Osteocyte (in vitro differentiated cells): ENCODE measurements at places on chromosomes 12 and 14. TPM values are rescaled to one million over a fixed set of nuclear protein-coding genes. Genes with fewer than 3 reads are reported as not detected.
A peak's percentile ranks its signal among the peaks of the same experiment; 100 is the strongest.

DNA sequence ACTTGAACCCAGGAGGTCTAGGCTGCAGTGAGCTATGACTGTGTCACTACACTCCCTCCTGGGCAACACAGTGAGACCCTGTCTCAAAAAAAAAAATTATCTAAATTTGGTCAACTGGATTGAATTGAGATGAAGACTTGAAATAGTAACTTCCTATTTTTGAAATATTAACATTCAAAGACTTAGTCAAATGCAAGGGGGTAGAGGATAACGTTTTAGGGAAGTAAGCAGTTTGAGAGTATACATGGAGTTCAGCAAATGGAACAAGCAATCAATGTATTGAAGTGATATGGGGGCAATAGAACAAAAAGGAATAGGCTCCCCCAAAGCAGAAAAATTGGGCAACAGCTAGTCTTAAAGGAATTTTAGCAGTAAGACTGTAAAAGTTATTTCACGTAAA, 4.6 kb upstream of the MFAP5 start:
- no peak overlapping the region for H3K4me3 ChIP-seq
- no peak overlapping the region for H3K27ac ChIP-seq
- H3K27me3 ChIP-seq: peaks cover 13% of the 10 kb centered on the region
- no peaks in the 10 kb centered on the region for H3K36me3 ChIP-seq
- H3K4me1 ChIP-seq: peaks cover 2% of the 10 kb centered on the region

DNA sequence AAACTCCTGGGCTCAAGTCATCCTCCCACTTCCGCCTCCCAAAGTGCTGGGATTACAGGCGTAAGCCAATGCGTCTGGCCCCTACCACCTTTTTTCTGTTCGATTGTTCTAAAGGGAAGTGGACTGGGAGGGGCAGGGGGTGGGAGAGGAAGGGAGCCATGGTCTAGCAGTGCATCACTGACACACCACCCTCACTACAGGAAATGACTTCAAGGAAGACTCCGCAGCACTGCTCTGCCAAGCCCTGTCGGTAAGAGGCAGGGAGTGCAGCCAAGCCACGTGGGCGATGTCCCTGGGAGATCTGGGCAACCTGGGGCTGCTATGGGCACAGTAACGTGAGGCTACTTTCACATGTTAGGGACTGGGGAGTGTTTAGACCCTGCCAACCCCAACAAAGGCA, 18.0 kb downstream of the LRRC74A start:
- H3K27me3 ChIP-seq: peaks cover 28% of the 10 kb centered on the region
- DNase-seq: no peak
- H3K4me3 ChIP-seq: no peak overlapping the region
- H3K4me1 ChIP-seq: no peaks in the 10 kb centered on the region
- H3K27ac ChIP-seq: no peak overlapping the region
- no peaks in the 10 kb centered on the region for H3K36me3 ChIP-seq

- H3K36me3 ChIP-seq: no peaks in the 10 kb centered on the region
- peak; percentile 49 for DNase-seq
- H3K4me1 ChIP-seq: no peaks in the 10 kb centered on the region
- no peak overlapping the region for H3K27ac ChIP-seq
- H3K27me3 ChIP-seq: no peaks in the 10 kb centered on the region
- H3K4me3 ChIP-seq: no peak overlapping the region
These were observed 265.1 kb upstream of the SFSWAP start for GRCh38 chr12:131445795-131446194.

DNA sequence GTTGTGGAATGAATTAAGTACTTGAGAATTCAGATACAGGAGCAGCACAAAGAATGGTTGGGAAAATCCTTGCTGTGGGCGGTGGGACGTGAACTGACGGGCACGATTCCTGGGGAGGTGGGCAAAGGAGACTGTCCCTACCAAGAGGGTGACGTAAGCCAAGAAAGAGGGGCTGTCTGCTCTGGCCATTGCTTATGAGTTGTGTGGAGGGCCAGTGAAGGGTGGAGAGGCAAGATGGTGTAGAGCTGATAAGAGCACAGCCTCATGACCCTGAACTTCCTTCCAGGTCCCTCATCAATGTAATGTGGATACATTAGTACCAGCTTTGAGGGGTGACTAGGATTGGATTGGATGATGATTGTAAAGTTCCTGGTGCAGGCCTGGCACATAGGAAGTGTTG, 50.2 kb downstream of the WDR20 start:
- H3K27ac ChIP-seq: no peak overlapping the region
- no peaks in the 10 kb centered on the region for H3K27me3 ChIP-seq

DNA sequence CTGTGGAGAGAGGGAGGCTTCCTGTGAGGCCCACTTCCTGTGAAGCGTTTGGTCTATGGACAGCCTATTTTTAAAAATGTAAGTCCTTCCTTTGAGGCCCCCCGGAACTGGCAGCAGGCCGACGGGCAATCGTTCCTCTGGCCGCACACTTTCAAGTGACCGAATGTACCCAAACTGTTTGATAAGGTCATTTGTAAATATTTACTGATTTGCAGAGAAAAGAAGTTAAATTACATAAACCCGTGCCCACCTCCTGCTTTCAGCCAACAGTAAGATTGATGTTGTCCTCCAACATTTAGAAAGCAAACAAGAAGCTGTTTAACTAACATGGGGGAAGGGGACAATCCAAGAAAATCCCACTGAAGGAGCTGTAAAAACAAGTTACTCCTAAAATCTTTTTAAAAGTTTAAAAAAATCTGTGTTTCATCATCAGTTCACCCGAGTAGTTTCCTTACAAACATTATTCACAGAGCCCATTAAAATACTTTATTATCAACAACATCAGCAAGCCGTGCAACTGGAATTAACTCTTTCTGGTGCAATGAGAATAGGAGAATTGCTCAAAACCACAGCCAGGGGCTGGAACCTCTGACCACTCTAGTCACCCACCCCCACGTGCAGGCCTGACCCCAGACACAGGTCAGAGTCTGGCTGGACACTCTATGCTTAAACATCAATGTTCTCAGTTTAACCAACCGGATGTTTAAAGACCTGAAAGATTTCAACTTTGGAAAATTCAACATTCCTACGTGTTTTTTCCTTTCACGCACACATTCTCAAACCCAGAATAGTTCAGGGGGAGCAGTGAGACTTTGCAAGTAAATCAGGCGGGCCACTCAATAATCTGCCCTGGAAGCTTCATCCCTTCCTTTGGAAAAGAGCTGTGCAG, 65.3 kb downstream of the FOXN3 start:
- no peak for DNase-seq
- peaks cover 32% of the 10 kb centered on the region for H3K36me3 ChIP-seq
- H3K27me3 ChIP-seq: no peaks in the 10 kb centered on the region
- peak overlapping the region; percentile 58 for H3K4me3 ChIP-seq
- peak overlapping the region; percentile 96 for H3K27ac ChIP-seq

DNA sequence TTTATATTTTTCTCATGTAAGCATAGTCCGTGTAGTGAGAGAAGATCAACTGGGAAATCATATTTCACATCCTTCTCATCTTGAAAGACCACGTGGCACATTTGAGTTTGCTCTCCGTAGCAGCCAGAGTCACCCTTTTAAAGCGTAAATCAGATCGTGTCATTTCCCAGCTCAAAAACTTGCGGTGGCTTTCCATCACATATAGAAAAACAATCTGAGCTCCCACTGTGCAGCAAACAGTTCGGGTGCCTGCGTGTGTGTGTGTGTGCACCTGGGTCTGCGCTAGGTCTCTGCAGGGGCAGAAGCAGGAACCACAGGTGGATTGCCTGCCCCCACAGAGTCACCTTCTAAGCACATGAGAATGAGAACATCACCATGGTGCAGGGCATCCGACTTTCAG, 338.2 kb downstream of the TRHDE start:
- no peaks in the 10 kb centered on the region for H3K4me1 ChIP-seq
- no peaks in the 10 kb centered on the region for H3K36me3 ChIP-seq
- H3K27me3 ChIP-seq: peaks cover 12% of the 10 kb centered on the region
- no peak overlapping the region for H3K27ac ChIP-seq
- DNase-seq: no peak

GRCh38 chr14:56514663-56515371, 64.8 kb upstream of the TMEM260 start:
- no peaks in the 10 kb centered on the region for H3K4me1 ChIP-seq
- no peak overlapping the region for H3K27ac ChIP-seq
- H3K36me3 ChIP-seq: no peaks in the 10 kb centered on the region
- no peak overlapping the region for H3K4me3 ChIP-seq
- peaks cover 19% of the 10 kb centered on the region for H3K27me3 ChIP-seq

- H3K36me3 ChIP-seq: peaks cover under 1% of the 10 kb centered on the region
- no peak overlapping the region for H3K27ac ChIP-seq
- no peak overlapping the region for H3K4me3 ChIP-seq
These were observed 30.5 kb downstream of the ZFHX2 start for GRCh38 chr14:23520899-23521533.

GRCh38 chr12:19972325-19973288, 395.7 kb upstream of the PDE3A start:
- no peak overlapping the region for H3K4me3 ChIP-seq
- H3K4me1 ChIP-seq: peaks cover 56% of the 10 kb centered on the region
- no peak for DNase-seq
- no peaks in the 10 kb centered on the region for H3K36me3 ChIP-seq

DNA sequence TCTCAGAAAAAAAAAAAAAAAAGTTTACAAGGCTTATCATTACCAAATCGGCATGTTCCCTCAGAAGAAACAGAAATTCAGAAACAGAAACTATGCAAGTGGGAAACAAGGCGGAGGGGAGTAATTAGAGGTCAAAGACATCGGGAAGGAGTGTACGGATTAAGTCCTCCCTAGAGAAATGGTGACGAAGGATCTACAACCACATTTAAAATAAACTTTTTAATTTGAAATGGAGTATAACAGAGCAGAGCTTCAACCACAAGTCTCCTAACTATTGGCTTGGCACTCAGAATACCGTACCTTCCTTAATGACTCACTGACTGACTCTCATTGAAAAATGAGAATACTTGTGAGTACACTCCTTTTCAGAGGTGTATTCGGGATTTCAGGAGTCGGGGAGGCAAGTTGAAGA, 908 bp downstream of the ENTPD5 start:
- H3K4me3 ChIP-seq: peak overlapping the region; percentile 97
- peaks cover 19% of the 10 kb centered on the region for H3K4me1 ChIP-seq
- H3K27ac ChIP-seq: peak overlapping the region; percentile 95
- no peaks in the 10 kb centered on the region for H3K27me3 ChIP-seq

The RTL1 gene
- not detected in 2 replicates for total RNA-seq

The ZC3H10 gene
- total RNA-seq: 10.5 and 11.8 TPM in 2 replicates

The DLGAP5 gene
- total RNA-seq: 11.5 and 11.7 TPM in 2 replicates

The TAS2R19 gene
- total RNA-seq: 3.7 and 5.2 TPM in 2 replicates
